ENCODE measurements at places on chromosomes 1 and 21. TPM values are rescaled to one million over a fixed set of nuclear protein-coding genes. Genes with fewer than 3 reads are reported as not detected.

MYBPHL gene
- total RNA-seq = 2.8 TPM

BGLAP gene
- total RNA-seq = 4.8 TPM

DNA sequence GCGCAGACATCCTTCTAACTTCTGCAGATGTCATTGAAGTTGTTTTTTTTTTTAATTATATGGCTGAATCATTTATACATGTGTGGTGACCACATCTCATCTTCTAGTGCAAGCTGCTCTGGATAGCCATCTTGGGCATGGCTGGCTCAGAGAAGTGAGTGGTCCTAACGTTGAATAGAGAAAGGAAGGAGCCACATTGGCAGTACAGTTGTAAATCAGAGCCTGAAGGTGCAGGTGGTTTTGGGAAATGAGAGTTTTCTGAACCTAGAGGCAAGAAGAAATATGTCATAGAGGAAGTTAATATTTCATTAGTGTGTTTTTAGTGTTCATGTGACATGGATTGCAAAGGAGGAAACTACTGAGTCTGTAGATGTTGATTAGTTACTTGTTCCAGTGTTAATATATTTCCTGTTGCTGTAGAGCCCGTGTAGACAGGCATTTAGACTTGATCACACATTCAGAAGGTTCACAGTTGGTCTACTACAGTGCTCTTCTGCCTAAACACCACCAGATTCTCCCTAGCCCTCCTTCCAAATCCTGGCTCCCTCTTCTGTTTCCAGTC is 163.7 kb downstream of the ROR1 start:
- DNase-seq = no peak

DNA sequence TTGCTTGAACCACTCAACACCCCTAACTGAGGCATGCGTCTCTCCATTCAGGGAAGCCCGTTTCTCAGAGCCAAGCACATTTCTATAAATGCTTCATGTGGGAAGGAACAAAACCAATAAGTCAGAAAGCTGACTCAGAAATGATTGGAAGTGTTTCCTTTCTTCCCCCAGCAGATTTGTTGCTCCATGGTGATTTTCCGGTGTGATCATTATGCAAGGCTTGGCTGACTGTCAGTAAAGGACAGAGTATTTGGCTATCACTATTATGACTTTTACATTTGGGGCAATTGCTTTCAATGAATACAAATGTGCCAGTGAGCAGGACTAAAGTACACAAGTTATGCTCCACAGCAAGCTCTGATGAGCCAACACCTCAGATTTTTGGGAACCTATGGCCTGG is 53.3 kb upstream of the ZC3H11B start:
- no peak for DNase-seq

All from lower lobe of right lung (tissue), 2 donors.